ENCODE measurements at places on chromosomes 6 and 20.

DNA sequence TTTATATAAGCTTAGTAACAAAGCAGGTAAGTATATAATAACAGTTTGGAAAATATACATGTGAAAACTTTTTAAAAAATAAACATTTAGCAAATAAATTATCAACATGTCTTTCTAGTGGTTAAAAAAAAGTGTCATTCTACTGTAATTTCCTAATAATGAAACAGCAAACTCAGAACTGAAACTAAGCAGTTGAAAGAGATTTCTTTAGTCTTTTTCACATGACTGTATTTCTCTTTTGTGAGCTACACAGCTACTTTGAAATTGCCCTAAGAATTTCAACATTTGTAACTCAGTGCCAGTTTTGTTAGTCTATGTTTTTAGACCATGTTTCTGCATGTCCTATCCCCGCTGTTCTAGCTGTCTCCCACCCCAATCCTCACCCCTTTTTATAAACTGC, 28.4 kb upstream of the SDHAF4 start:
- DNase-seq = peak; percentile 14

DNA sequence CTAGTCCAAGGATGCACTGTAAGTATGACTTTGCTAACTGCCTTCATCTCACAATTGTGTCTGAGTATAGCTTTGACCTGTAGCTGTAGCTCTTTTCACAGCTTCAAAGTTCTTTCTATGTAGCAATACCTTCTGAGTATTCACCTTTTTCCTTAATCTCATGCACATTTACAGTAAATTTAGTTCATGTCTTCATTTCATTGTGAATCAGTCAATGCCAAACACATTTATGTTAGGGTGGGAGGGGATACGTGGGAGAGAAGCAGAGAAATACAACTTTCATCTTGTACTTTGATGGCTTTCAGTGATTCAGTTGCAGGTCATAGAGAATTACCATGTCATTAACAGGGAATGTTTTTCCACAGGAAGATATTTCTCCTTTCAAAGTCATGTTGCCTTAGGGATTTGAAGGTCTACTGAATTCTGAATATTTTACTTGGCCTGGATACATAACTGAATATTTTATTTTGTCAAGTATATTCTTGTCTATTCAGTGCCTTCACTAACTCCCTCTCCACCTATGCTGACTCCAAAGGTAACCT, 119.2 kb downstream of the TINAG start:
- no peak for DNase-seq

DNA sequence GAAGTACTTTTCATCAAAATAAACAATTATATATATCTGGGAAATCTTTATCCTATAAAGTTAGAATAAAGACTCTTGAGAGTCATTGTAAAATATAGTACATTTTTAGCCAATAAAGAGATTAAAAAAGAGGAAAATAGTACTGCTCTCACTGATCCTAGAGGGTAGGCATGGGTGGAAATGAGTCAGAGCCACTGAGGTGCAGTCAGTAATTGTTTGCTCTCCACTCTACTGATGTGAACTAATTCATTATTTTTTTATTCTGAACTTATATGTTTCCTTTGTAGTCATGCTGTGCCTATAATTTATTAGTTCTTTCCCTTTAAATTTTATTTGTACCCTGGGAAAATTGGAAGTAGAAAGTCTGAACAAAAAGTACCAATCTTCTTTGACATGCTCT, 1359.4 kb upstream of the GJE1 start:
- no peak for DNase-seq

DNA sequence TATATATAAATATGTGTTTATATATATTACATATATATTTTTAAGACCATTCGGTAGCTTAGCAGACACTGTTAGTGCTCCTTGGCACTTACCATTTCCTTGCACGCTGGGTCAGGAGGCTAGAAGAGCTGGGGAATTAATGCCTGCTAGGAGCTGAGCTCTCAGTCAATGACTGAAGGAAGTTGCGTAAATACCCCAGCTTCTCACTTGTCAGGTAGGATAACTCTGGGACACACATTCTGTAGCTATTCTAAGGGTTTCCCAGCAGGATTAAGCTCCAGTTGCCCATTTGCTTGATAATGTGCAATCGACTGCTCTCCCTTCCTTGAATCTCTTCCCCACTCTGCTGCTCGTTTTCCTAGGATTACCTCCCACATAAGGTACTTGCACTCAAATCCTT, 15.7 kb upstream of the DNAAF9 start:
- DNase-seq = no peak

- DNase-seq = no peak
These were observed 15.5 kb downstream of the EBF4 start for GRCh38 chr20:2708073-2708415.
